ENCODE measurements at places on chromosomes 16 and 17.

- DNase-seq: no peak
These were observed 8.3 kb downstream of the OTOP3 start for GRCh38 chr17:74943808-74944522.

DNA sequence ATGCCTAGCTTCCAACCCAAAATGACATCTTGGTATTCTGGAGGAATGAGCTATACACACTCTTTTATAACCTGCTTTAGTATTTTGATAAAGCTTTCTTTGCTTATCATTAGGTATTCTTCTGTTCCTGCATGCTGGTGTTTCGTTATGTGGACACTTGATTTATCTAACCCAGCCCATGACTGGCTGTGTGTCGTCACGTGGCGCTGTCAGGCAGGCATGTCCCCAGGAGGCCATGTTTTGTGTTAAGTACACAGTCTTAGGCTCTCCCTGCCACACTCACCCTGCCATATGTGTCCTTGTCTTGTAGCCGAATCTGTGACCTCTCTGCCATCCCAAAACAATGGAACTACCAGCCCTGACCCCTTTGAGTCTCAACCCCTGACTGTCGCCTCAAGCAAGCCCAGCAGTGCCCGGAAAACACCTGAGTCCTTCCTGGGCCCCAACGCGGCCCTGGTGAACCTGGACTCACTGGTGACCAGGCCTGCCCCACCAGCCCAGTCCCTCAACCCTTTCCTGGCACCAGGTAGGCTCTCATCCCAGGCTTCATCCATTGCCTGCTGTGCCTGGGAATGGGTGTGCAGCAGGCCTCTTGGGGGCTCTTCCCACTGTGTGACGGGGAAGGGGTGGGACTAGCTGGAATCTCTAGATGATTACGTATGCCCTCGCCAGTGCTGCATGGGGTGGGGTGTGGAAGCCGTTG is 30.8 kb downstream of the B9D1 start:
- DNase-seq: no peak

- no peak for DNase-seq
These were observed 10.4 kb downstream of the IL34 start for GRCh38 chr16:70656712-70657263.

DNA sequence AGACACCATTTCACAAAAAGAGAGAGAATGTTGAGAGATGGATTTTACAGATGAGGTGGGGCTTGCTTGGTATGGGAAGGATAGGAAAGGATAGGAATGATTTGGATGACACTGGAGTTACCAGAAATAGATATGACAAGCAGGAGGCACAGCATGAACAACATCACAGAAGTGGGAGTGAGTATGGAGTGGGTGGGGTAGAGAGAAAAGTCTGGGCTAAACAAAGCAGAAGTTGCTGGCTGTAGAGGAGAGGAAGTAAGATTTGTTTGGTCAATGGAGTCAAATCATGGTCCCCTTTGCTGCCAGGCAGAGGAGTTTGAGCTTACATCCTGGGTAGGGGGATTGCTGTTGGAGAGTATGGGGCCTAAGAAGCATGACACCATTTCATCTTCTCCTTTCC is 101.7 kb downstream of the VAT1L start:
- DNase-seq: no peak

DNA sequence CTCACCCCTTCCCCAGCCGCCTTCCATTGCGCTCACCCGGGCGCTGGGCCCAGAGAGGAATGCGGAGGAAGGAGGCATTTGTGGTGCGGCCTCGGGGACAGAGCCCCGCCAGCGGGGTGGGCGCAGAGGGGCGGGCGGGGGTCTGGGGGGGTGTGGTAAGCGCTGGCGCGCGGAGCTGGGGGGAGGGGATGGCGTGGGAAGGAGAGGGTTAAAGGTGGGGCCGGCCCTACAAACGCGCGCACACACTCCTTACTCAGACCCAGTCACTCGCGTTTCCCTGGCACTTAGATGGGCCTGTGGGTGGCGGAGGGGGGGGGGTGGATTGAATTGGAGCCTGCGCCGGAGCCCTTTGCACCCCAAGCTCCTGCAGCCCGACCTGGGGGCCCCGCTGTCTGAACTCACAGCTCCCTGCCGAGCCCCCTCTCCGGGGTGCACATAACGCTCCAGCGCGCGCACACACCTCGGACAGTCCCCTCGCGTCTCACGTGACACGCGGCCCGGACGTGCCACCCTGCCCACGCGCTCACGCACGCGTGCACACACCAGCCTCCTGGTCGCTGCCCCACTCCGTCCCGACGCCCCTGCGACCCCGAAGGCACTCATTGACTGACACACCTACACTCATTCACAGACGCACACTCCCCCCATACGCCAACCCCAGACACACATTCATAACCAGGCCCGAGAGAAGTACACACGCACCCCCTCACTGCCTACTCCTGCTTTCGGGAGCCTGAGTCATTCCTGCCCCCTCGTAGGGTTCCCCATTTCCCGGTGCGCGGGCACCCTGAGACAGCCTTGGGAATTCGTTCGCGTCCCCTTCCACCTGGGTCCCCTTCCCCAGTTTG is 844 bp downstream of the TBKBP1 start:
- DNase-seq: no peak

GRCh38 chr16:67040906-67041305 is 12.0 kb downstream of the CBFB start:
- no peak for DNase-seq

DNA sequence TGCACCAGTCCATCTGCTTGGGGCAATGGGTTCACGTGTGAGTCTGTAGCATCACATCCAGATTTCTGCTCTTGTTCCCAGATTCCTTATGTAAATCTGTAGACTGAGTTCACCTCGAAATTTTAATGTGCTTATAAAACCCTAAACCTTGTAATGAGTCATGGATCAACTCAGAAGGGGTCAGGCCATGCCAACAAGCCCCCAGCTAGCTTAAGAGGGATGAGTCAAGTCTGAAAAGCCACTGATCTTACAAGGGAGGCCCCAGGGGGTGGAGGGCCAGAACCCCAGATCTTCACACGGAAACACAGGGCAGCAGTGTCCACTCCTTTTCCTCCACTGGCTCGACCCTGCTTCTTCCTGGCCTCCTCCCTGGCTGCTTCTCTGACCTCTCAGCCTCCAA is 399.1 kb upstream of the CDH5 start:
- DNase-seq: no peak

DNA sequence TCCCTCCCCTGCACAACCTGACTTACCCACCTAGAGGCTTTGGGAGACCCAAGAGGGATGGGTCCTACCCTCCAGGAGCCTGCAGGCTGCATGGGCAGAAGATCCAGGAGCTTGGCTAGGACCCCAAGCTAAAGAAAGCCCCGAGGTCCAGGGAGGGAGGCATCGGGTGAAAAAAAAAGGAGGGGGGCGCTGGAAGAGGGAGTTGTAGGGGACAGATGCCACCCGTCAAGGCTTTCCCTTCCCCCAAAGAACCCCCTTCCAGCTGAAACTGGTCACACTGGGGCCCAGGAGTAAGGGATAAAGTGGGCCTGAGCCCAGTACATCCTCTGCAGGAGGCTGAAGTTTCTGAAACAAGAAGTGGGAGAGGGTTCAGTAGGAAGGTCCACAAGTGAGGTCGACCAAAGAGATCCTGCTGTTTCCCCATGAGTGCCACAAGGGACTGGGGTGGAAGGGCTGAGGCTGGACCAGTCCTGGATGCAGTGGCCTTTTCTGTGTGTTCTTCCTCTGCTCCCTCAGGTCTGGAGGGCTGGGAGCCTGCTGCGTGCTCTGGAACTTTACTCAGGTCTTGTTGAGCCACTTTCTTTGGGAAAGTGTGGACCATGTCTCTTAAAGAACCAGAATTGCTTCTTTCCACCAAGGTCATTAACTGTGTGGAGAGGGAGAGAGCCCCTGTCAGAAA is 14.2 kb upstream of the CBFB start:
- no peak for DNase-seq

GRCh38 chr17:76872221-76872873 is 4.1 kb downstream of the MGAT5B start:
- DNase-seq: no peak

- DNase-seq: peak; percentile 73
These were observed 172.8 kb upstream of the ZNF267 start for GRCh38 chr16:31700530-31701388.

DNA sequence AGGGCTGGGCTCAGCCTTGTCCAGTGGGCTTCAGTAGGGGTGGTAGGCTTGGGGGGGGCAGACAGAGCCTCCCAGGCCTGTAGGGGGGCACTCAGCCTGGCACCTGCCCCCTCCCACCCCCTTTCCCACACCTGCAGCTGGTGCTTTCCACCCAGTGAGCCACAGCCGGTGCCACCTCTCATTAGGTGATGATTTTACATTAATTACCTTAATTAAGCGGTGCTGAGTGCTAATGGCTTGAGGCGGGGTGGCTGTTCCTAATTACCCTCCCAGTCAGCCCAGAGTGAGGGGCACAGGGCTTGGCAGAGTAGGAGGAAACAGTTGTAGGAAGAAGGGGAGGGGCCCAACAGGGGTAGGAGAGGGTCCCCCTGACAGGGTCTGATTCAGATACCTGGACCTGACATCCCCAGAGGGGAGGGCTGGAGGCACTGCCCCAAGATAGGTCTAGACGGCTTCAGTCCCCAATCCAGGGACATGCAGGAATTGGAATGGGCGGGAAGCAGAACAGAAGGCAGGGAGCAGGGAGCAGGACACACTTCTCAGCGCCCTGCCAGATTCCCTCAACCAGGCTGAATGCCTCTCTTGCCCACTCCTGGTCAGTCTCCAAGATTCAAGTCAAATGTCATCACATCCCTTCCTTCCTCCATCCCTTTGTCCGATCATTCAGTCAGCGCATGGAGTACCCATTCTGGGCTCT is 26.5 kb upstream of the PHF12 start:
- no peak for DNase-seq
